ENCODE measurements at places on chromosomes 3 and 15.

GRCh38 chr15:34729056-34729455 lies 25.7 kb downstream of the GJD2 start:
- no peak for DNase-seq

DNA sequence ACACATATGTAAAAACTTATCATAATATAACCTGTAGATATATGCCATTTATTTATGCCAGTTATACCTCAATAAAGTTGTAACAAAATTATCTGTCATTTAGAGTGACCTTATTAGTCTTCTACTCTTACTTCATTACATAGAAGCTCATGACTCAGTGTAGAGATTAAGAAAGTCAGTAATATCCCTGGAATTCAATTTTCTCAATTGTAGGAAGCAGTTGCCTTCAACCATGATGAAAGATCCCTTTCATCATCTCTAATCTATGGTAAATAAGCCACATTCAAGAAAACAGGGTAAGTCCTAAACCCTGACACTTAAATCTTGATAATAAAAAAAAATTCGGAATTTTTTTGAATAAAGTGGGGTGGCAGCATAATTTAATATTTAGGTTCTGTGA lies 216.5 kb upstream of the PEX5L start:
- no peak for DNase-seq

- peak; percentile 87 for DNase-seq
Observed at GRCh38 chr3:99920481-99921376, 103.1 kb downstream of the CMSS1 start.

DNA sequence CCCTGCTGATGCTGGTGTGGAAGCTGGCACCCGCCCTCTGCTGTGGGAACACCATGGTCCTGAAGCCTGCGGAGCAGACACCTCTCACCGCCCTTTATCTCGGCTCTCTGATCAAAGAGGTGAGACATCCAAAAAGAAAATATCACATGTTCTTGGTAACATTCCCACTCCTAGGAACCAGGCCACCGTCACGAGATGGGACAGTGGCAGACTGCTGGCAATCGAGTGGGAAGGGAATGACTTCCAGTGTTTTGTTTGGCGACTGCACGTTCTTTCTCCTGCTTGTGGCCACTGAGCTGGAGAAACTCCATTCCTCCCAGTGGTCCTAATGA lies 14.3 kb downstream of the ALDH1A3 start:
- DNase-seq = peak; percentile 73

GRCh38 chr15:74318376-74319137 lies 48.9 kb downstream of the CYP11A1 start:
- peak; percentile 61 for DNase-seq

All from right cardiac atrium (tissue), 5 donors.